ENCODE measurements at places on chromosomes 1 and 21.
A peak's percentile ranks its signal among the peaks of the same experiment; 100 is the strongest.

DNA sequence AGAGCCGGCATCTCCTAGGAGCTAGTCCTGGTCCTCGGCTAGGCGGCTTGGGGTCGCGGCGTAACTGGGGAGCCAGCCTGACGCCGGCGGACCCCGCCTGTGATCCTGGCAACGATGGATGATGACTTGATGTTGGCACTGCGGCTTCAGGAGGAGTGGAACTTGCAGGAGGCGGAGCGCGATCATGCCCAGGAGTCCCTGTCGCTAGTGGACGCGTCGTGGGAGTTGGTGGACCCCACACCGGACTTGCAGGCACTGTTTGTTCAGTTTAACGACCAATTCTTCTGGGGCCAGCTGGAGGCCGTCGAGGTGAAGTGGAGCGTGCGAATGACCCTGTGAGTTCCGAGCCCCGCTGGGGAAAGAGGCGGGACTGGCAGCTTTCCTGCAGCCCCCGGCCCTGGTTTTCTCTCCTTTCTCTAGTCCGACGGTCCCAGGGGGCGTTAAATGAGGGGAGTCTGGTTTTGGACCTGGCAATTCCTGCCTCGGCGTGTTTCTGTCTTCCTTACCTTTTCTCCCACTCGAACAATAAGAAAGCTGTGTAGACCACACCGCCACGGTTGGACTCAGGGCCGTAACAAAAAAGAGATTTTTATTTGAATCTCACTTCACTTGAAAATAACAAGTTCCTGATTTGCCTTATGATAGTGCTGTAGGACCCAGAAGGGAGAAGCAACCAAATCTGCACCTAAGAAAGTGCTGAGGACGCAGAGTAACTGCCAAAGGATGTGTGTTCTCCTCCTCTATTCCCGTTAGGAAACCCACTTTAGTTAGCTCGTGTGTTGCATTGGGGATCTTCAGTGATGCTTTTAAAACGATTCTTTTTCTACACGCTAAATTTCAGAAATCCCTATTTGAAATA is at the start of gene SPRTN:
TSS of gene SPRTN (plus strand) at position 24 of the 859 bp plus-strand sequence. CDS start at position 115, 91 bp downstream.
- DNase-seq, result no peak

DNA sequence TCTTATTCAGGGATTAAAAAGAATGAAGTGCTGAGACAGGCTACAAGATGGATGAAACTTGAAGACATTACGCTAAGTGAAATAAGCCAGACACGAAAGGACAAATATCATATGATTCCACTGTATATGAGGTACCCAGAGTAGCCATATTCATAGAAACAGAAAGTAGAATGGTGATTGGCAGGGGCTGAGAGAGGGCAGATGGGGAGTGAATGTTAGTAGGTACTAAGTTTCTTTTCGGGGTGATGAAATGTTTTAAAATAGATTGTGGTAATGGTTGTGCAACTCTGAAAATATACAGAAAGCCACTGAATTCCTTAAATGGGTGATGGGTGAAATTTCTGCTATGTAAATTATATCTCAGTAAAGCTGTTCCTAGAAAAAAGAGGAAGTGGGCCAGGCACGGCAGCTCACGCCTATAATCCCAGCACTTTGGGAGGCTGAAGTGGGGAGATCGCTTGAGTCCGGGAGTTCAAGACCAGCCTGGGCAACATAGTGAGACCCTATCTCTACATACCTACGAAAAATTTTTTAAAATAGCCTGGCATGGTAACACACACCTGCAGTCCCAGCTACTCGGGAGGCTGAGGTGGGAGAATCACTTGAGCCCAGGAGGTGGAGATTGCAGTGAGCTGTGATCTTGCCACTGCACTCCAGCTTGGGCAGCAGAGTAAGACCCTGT is 15.9 kb downstream of the SLC27A3 start:
- no peak for DNase-seq

GRCh38 chr1:20609541-20609940 is 20.6 kb downstream of the CDA start:
- no peak for DNase-seq

GRCh38 chr1:20868263-20868662 is 81.2 kb upstream of the HP1BP3 start:
- no peak for DNase-seq

GRCh38 chr1:85584923-85585322 is 4.4 kb downstream of the CCN1 start:
- no peak for DNase-seq

DNA sequence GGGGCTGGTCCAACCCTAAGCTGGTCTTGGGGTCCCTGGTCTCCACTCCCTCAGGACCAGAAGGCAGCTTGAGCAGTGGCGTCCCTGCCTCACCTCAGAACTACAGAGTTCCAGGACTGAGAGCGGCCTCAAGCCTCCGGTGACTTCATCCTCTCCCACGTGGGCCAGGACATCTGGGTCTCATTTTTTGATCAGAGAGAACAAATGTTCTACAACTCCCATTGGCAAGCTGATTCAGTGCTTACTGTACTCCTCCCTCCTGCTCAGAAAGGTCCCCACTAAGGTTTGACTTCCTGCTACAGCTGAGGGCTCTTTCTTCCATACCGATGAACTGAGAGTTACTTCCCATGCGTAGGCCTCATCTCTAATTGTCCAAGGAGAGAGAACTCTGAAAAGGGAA is 78.5 kb downstream of the PLXNA2 start:
- DNase-seq, result no peak

- DNase-seq, result no peak
Measured at GRCh38 chr1:224199679-224200078, 16.6 kb downstream of the DEGS1 start.

- DNase-seq, result no peak
Measured at GRCh38 chr1:110098222-110099026, 13.8 kb upstream of the UBL4B start.

GRCh38 chr1:215003686-215004085 is 78.9 kb upstream of the KCNK2 start:
- DNase-seq, result no peak

DNA sequence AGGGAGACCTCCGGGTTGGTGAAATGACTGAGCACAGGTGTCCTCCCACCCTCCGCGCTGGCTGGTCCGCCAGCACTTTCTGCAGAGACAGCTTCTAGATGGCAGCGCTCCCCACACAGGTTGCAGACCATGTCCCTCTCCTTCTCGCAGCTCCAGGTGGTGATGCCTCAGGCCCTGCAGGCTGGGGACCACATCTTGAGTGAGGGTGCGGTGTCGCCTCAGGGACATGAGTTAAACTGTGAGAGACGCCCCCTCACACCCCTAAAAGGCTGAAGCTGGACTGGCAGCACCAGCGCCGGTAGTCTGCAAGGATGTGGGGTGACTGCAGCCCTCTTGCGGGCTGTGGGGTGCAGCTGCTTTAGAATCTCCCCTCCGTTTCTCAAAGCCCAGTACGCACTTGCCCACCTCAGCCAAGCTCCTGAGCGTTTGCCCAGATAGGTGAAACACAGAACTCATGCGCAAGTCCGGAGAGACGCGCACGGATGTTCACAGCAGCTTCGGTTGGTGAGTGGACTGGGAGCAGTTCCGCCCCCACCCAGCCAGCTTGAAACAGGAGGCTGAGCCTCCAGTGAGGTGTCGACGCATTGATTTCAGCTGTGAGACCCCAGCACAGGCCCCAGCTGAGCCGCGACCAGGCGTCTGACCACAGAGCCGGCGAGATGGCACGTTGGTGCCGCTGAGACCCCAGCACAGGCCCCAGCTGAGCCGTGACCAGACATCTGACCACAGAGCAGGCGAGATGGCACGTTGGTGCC is 28.6 kb downstream of the COL6A1 start:
- no peak for DNase-seq

GRCh38 chr1:238783633-238784032 is 602.7 kb upstream of the CHRM3 start:
- DNase-seq, result no peak

DNA sequence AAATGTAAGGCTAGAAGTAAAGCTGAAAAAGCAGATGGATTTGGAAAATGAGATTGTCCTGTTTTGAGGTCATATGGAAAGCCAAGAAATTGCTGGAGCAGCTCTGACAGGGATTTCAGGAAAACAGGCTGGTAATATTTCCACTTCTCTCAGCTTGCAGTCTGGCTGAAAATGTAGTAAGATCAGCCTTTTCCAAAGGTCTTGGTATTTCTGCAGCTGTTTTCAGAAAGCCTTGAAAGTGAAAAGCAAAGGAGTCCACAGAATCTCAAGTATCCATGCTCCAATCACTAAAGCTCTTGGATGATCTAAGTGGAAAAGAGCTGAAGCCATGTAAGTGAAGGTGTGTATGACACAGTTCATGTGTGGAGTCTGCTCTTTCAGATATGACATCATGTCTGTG is 41.6 kb upstream of the APOBEC4 start:
- no peak for DNase-seq

DNA sequence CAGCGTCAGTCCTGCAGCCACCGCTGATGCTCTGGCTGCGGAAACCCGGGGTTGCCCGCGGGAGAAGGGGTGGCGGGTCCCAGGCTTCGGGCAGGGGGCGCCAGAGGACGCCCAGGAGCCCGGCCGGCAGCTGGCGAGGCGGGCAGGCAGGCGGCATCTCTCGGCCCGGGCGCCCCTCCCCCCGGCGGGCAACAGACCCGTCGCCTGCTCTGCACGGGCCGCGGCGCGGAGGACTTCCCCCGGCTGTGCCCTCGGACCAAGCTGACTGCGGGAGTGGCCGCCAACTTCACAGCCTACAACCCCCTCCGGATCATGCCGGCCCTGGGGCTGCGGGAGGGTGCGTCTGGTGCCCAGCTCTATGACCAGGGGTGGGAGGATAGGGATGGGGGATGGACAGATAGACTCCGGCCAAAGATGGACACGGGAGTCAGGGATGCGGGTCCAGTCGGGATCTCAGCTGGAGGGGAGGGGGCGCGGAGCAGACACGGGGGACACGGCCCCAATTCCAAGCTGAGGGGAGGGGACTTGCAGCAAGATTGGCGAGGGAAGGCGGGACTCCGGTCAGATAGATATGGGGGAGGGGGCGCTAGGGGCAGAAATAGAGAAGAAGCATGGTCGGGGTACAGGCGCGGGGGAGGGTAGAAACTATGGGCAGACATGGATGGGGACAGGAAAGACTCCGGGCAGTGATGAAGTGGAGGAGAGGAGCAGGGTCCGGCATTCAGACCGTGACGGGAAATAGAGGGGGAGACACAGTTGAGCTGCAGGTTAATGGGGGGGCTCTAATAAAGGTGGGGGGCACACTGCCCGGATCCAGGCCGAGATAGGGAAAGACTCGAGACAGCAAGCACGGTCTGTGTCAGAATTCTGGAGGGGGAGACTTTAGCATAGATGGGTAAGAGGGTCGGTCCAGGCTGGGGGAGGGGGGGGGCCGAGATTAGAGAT is 1.1 kb downstream of the ADGRB2 start:
- peak; percentile 72 for DNase-seq

DNA sequence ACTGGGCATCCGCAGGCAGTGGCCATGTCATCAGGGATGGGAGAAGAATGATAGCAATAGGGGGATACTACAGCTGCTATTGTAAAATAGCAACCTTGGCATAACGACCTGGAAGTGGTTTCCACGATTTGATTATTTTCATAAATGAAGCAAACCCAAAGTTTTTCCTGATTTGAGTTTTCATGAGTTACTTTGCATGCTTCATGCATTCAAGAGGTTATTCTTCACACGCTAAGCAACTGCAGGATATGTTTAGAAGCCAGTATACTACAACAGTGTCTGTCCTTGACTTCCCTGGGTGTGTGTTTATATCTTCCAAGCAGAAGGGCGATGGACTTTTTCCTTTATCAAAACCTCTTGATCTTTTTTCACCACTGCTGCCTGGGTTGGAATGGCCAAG is 281.1 kb upstream of the DUSP10 start:
- no peak for DNase-seq

DNA sequence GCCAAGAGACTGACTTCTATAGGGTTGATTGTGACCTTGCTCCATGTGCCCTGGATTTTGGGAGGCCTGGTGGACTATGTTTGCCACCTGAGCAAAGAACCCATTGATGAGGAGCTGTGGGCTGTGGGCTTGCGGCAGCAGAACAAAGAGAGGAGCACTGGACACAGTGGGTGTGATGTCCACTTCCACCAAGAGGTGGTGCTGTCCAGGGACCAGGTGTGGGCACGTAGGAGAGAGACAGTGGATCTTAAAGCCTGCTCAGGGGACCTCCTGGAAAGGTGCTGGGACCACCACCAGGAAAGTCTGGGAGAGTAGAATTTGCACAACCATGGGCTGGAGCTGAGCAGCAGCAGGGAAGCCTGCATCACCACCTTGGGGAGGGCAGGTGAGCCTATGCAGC is 106.7 kb upstream of the ETS2 start:
- no peak for DNase-seq

- no peak for DNase-seq
Measured at GRCh38 chr1:19647643-19648042, 3.5 kb downstream of the NBL1 start.

GRCh38 chr1:89519779-89520358 is 4.8 kb upstream of the LRRC8B start:
- DNase-seq, result peak; percentile 38

GRCh38 chr1:163471779-163472650 is 150.3 kb downstream of the NUF2 start:
- no peak for DNase-seq

DNA sequence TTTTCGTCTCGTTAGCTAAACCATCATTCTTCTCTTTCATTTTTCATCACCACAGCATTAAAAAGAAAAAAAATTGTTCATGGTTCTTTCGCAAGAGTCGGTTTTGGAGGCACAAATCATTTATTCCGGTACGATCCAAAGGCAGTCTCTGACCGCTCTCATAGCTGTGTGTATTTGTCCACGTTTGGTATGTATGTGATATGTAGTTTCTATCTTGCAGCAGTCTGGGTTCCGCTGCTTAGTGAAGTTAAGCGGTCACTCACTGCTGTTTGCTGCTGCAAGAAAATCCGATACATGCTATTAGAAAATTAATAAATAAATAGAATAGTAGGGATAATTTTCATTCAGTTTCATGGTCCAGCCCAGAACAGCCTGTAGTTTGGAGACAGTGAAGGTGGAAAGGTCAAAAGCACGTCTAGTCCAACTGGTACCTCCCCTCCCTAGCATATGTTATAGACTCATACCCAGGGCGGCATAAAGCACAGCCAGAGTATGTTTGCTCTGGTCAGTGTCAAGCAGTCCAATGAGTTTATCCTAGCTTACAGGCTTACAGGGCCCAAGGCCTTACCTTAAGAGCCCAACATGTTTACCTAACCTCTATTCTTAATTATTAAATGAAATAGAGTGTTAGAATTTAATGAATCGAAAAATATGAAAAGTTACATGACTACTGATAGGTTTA is 2.5 kb downstream of the FMN2 start:
- no peak for DNase-seq

- no peak for DNase-seq
Measured at GRCh38 chr1:208034135-208034534, 123.2 kb upstream of the CD34 start.

- no peak for DNase-seq
Measured at GRCh38 chr21:43899307-43900077, 34.5 kb downstream of the AGPAT3 start.

DNA sequence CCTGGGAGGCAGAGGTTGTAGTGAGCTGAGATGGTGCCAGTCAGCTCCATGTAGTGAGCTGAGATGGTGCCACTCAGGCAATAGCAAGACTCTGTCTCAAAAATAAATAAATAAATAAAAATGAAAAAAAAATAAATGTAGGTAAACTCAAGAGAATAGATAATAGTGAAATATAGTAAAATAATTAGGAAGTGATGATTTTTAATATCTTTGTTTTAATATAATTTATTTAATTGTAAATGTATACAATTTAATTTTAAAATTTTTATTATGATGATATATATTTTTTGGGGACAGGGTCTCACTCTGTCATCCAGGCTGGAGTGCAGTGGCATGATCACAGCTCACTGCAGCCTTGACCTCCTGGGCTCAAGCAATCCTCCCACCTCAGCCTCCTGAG is 19.6 kb upstream of the SERINC2 start:
- DNase-seq, result no peak

Data from T-helper 1 cell (primary cell).